ENCODE measurements at places on chromosomes 6 and 20. TPM values are rescaled to one million over a fixed set of nuclear protein-coding genes. Genes with fewer than 3 reads are reported as not detected.

The TNFRSF21 gene
- 19.0 TPM for polyA plus RNA-seq

- no peak for DNase-seq
Observed at GRCh38 chr6:69624944-69625343, 171.9 kb downstream of the LMBRD1 start.

DNA sequence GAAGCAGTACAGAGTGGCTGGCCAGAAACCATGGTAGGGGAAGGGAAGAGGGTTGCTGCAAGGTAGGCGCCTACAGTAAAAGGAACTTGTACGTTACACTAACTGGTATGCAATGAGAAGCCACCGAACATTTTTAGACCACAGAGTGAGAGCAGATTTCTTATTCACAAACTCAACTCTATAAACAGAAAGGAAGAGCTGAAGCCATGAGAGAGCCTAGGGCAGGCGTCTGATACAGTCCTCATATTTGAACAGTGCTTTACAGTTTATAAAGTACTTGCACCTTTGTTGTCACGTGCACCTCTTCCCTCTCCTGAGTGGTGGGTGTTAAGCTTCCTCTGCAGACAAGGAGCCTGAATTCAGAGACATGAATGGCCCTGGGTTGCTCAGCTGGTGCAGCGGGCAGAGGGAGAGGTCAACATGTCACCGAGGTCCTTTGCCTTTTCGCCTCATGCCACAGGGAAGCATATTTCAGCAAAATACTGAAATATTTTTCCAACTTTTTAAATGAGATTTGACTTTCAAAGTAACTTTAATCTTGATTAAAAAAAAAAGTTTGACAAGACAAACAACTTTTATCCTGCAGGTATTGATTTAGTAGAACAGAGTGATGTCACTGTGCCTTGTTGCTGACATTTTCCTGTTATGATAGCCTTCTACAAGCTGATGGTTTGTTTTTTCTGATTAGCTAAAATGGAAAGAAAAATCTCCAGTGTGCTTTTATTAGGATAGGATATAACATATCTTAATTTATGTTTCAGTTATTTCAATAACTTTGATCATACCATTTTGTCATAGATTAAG is 23.8 kb downstream of the UST start:
- no peak for DNase-seq

- DNase-seq: no peak
Observed at GRCh38 chr20:20367575-20368417, at the start of gene INSM1. INSM1 (plus strand) TSS chr20:20368104; CDS start chr20:20368268, 164 bp downstream.

DNA sequence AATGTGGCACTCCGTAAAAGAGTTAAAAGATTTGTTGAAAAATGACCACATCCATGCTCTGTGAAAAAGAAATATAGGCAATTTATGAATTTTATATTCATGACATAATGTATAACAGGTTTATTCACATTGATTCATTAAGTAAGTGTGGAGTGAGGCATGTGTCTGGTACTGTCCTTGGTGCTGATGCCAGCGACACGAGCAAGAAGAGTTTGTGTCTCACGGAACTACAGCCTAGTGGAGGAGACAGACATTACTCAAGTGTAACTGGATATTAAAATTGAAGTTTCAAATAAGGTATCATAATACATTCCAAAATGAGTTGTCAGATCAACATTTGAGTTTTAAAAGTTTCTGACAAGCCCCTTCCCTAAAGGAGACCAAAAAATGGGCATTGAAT is 158.2 kb upstream of the PRND start:
- peak; percentile 28 for DNase-seq

The OR2H1 gene
- polyA plus RNA-seq: not detected

DNA sequence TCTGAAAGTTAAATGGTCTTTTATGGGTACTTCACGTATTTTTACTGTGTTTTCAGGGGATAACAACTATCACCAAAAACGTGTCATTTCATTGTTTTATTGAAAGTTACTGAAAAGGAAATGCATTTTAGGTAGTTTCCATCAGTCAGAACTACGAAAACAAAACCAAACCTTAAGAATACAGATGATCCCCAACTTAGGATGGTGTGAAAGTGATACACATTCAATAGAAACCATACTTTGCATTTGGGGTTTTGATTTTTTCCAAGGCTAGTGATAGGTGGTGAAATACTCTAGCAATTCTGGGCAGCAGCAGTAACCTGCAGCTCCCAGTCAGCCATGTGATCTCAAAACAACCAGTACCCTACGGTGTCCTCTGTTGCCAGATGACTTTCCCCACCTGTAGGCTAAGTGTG is 25.9 kb upstream of the EFHC1 start:
- DNase-seq: no peak

The C20orf204 gene
- polyA plus RNA-seq: 1.7 TPM

- DNase-seq: no peak
Observed at GRCh38 chr6:103854059-103854458, 1005.7 kb downstream of the HACE1 start.

GRCh38 chr6:49813248-49813647 is 26.2 kb upstream of the PGK2 start:
- no peak for DNase-seq

DNA sequence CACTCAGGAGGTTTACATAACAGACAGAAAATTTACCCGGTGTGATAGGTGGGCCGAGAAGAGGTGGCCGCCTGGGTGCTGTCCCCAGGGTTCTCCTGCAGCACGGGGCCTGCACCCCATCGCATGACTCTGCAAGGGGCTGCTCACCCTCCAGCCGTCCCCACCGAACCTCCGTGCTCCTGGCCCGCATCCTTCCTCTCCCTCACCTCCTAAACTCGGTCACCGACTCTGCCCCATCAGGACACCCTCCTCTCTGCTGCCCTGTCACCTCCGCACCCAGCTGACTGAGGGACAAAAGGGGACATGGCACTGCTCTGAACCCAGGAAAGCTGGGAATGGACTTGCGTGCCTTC is 147.6 kb downstream of the SYNDIG1 start:
- DNase-seq: no peak

- DNase-seq: no peak
Observed at GRCh38 chr6:141992109-141992508, 140.6 kb upstream of the GJE1 start.

DNA sequence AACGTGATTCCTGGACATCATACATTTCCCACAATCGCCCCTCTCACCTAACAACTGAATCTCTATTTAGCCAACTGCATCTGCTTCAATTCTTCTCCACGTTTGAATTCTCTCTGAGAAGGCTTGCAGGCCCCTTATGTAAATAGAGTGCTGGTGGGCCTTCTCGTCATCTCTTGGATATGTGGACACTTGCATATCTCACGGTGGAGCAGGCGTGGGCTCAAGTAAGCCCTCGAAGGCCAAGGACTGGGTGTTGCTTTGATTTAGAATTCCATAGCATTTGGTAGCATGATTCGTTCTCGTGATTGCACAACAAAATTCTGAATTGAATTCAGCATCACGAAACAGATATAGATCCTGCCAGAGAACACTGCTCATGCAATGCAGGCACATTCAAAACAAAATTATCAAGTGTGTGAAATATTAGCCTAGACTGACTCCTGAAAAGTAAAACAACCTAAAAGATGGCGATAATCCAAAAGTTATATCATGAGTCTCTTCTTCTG is 613.6 kb downstream of the TFAP2A start:
- DNase-seq: peak; percentile 7

The BAK1 gene
- polyA plus RNA-seq: 16.8 TPM

- no peak for DNase-seq
Observed at GRCh38 chr6:111710439-111710838, 104.8 kb upstream of the TRAF3IP2 start.

DNA sequence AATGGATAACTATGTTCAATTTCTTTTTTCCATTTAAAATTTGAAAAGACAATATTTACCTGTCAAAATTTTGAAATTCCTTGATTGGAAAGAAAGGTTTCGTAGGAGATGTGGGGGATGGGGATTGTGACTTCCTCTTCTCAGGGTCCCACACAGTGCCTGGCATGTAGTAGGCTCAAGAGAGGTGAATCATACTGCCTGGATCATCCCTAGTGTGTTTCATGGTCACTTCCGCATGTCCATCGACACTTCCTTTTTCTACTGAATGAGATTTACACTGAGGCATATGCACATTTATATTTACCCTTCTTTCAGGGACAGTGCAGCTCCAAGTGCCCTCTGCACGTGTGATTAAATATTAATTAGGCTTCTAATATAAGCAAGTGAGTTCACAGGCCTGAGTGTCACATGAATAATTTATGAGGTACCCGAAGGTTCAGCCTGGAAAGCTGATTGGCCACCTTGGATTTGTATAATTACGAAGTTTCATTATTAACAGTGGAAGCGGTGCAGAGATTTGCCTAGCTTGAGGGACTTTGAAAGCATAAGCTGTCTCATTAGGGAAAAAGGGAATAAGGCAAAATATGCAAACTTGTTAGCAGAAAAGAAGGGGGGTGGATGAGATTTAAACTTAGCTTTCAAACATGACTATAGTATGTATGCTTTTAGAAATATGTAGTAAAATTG is 177.5 kb upstream of the MMS22L start:
- no peak for DNase-seq

GRCh38 chr20:36819659-36820058 is 46.1 kb upstream of the DSN1 start:
- DNase-seq: no peak

The SCGN gene
- 2.7 TPM for polyA plus RNA-seq

GRCh38 chr20:7347409-7347808 is 579.9 kb downstream of the BMP2 start:
- no peak for DNase-seq

The ATP5F1E gene
- polyA plus RNA-seq: 212 TPM

- no peak for DNase-seq
Observed at GRCh38 chr20:32912688-32913087, 54.0 kb downstream of the EFCAB8 start.

DNA sequence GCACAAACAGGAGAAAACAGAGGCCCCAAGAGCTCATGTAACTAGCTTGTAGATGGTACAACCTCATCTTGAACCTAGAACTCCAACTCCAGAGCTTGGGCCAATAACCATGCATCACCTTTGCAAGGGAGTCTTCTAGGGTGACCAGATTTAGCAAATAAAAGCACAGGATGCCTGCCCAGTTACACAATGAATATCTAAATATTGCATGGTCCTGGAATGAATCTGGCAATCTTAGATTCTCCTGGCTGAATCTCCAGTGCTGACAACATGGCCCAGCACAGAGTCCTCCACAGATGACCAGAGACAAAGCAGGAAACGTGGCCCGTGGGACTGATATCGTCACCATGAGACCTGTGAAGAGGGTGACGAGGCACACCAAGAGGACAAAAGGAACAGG is 494.1 kb downstream of the PREX1 start:
- no peak for DNase-seq

GRCh38 chr20:884983-885952 is 30.9 kb downstream of the ANGPT4 start:
- peak; percentile 55 for DNase-seq

GRCh38 chr20:53419693-53420460 is 173.8 kb downstream of the ZNF217 start:
- DNase-seq: no peak

DNA sequence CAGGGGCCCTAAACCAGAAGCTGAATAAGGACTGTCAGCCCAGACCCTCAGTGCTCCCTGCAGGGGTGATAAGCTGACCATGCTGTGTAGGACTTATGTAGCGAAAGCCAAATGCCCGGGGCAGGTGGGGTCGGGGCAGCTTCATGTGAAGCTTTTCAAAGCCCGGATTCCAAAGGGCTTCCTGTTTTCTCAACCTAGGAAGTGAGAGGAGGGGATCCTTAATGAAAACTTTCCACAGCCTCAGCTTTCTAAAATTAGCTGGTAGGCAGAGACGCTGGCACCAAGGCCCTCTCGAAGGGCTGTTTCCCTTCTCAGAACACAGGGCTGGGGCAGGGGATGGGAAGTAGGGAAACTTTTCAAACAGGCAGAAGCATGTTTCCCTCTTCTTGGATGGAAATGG is 148.9 kb downstream of the NFATC2 start:
- DNase-seq: no peak

The RAD21L1 gene
- polyA plus RNA-seq: not detected

GRCh38 chr20:9066191-9066590 is 2.7 kb upstream of the PLCB4 start:
- DNase-seq: no peak

- no peak for DNase-seq
Observed at GRCh38 chr6:44353336-44353735, 10.9 kb downstream of the SPATS1 start.

The CALHM6 gene
- polyA plus RNA-seq: 5.5 TPM

DNA sequence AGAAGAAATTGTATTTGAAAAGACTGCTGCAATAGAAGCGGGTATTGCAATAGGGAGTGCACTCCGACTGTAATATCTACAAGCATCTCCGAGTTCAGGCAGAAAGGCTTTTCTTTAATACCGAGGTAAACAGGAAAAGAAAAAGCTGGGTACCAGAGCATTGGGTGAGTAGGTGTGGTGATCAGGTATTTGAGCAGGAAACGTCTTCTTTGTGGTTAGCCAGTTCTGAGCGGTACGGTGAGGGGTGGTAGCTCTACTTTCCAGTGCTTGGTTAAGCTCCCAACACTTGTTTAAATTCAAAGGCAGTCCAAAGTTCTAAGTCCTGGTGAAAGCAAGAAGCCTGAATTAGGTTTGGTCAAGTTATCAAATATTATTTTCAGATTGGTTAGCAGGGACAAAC is 404.1 kb downstream of the LMBRD1 start:
- DNase-seq: no peak

- no peak for DNase-seq
Observed at GRCh38 chr6:56515081-56515905, 127.4 kb downstream of the DST start.

GRCh38 chr6:129865013-129865412 is 3.9 kb upstream of the TMEM244 start:
- DNase-seq: no peak

The GNMT gene
- polyA plus RNA-seq: 1.6 TPM

- no peak for DNase-seq
Observed at GRCh38 chr6:21596949-21597682, 3.6 kb downstream of the SOX4 start.

GRCh38 chr6:24910331-24910960 is 25.3 kb downstream of the RIPOR2 start:
- DNase-seq: no peak

GRCh38 chr20:32278199-32278643 is 770 bp downstream of the KIF3B start:
- no peak for DNase-seq

DNA sequence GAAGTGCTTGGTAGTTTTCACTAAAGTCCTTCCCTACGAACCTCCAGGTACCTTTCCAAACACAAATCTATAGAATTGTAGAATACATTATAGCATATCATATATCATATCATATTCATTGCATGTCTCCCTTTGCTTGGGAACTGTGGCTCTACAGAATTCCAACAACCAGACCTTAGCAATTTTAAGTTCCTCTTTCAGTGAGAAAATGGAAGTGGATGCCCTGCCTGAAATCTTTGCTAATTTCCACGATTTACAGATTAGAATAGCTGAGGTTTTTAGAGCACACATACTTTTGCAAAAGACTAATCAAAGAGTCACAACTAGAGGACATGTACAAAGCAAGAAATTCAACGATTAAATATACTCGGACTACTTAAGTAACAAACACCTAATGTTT is 78.6 kb downstream of the TNFRSF21 start:
- no peak for DNase-seq

DNA sequence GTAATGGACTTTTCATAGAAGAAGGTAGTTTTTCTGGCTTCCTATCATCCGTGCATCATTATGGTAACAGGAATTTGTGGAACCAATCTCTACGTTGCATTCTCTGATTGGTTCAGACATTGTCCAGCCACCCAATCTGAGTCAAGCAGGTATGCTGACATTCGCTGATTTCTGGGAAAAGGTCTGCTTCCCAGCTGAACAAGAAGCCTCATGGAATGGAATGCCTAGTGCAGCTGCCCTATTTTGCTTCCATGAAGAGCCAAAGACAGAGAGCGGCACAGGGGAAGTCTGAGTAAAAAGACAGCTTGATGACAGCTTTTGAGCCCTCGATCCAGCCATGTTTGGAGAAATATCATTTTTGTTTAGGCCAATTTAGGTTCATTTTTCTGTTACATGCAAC is 38.5 kb upstream of the TXLNB start:
- DNase-seq: no peak

- no peak for DNase-seq
Observed at GRCh38 chr6:117309069-117309468, 43.7 kb downstream of the VGLL2 start.
